Tibial nerve (tissue), 4 donors: ENCODE measurements at places on chromosomes 12 and 14. TPM values are rescaled to one million over a fixed set of nuclear protein-coding genes. Genes with fewer than 3 reads are reported as not detected.

GRCh38 chr12:110705309-110705708, 16.4 kb upstream of the HVCN1 start:
- DNase-seq: no peak

DNA sequence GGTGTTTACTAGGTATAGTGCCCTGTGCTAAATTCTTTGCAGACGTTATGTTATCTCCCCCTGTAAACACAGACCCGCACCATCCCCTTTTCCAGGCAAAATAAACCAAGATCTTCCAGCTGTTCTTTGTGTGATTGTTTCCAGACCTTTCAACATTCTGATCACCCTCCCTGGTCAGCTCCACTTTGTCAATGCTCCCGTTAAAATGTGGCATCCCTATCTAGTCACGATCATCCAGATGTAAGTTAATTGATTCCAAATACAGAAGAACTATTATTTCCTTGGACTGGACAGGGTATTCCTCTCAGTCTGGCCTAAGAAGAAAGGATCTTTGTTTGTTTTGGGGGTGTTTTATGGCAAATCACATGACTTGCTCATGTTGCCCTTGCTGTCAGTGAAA, 127.6 kb upstream of the ARID2 start:
- DNase-seq: no peak

DNA sequence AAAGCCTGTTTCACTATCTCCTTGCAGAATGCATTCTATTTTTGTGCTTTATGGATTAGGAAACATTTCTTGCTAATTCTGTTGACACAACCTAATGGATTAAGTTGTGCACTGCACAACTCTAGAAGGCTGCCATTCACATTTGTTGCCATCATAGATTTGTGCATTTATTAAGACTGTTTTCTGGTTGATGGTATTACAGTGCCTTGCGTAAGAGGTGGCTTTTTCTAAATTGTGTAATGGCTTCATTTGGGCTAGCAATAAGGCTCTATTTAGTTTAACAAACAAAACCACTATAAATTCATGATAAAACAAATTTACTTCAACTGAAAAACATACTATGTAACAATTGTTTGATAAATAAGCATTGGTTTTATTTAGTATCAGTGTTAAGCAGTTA, 175.9 kb downstream of the TRHDE start:
- no peak for DNase-seq

- no peak for DNase-seq
These were observed 890 bp downstream of the SPTLC2 start for GRCh38 chr14:77615361-77616132.

ACRBP gene
- total RNA-seq: 0.30 TPM

- DNase-seq: no peak
These were observed 32.9 kb downstream of the ARID2 start for GRCh38 chr12:45762185-45763110.

DNA sequence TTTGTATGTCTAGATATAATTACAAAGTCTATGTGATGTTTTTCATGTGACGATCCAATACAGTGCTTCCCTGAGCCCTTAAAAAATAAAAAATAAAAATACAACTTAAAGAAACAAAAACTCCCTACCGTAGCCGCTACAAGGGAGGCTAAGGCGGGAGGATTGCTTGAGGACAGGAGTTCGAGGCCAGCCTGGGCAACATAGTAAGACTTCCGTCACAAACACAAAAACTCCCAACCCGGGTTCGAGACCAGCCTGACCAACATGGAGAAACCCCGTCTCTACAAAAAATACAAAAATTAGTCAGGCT, 669 bp upstream of the CDKN3 start:
- DNase-seq: no peak

DNA sequence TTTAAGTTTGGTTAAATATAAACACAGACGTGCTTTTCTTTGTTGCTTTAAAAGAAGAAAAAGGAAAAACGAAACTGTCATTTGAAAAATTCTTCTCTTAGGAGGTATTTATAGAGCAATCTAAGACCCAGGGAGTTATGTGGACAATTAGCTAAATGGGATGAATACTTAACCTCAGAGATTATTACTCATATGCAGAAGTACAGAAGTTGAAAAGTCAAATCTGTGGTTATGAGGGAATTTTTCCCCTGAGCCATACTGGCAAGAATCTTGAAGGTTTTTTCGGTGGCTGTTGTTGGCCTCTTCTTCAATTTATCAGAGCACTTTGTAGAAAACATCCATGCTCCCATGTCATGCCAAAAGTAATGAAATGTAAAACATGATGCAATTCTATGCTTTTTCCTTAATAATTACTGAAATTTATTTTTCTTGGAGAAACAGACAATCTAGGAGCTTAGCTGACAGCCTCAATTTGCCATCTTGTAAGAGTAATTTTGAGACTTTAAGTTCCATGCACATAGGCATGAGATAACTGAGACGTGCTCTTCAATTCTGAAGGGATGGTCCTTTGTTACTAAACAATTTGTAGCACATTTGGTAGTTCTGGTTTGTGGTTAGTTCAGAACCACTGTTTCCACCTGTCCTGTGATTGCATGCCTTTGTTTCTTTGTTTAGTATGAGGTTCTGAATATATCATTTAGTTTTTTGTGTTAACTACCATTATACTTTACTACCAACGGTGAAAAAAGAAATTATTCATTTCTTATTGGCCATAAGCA, 126.6 kb downstream of the BCAT1 start:
- no peak for DNase-seq

- DNase-seq: peak; percentile 60
These were observed 64.5 kb downstream of the TMTC3 start for GRCh38 chr12:88206601-88207000.

GRCh38 chr12:123021688-123022604, 41.5 kb downstream of the ARL6IP4 start:
- no peak for DNase-seq

DNA sequence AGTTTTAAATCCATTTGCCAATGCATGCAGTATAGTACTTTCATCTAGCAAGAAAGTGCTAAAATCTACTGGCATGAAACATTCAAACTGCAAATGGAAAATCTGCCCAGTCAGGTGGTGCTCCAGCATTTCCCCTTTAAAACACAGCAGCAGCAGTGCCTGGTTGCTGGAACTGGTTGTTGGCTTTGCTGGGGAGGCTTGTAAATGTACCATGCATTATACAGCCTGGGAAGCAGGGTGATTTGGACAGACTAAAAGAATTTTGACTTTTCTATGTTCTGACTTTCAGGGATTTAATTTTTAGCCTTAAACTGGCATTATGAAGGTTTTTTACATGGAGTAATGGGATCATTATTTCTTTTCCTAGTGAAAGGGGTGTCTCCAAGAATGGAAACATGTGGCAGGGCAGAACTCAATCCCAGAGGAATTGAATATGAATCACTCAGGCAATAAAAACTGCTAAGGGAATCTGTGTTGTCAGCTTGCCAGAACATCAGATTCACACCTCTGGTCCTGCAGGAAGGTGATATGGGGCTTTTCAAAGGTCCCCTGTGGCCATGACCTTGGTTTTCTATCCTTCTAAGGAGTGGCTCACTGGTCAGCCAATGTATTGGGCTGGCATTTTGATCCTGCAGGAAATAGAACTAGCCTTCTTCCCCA, 9.0 kb upstream of the PAX9 start:
- DNase-seq: no peak

KCNMB4 gene
- total RNA-seq: 31.8 TPM

DNA sequence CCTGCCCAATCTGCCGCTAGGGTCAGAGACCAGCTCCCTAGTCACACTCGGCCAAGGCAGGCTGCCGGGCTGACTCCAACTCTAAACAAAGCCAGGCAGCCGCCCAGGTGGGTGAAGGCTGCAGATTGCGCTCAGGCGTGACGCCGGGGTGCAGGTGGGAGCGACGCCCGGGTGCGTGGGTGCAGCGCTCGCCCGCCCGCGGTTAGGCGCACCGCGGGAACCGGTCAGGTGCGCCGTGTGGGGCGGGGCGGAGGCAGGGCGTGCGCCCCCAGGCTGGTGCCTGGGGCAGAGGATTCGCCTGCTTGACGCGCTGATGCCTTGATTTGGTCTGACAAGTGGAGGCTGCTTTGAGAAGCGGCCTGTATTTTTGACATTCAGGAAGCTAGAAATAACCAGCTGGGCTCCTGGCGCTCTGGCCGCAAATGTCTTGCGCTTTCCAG, 126.7 kb upstream of the HIF1A start:
- DNase-seq: no peak

GRCh38 chr12:116977465-116978380, 67.0 kb downstream of the FBXW8 start:
- DNase-seq: no peak

DNA sequence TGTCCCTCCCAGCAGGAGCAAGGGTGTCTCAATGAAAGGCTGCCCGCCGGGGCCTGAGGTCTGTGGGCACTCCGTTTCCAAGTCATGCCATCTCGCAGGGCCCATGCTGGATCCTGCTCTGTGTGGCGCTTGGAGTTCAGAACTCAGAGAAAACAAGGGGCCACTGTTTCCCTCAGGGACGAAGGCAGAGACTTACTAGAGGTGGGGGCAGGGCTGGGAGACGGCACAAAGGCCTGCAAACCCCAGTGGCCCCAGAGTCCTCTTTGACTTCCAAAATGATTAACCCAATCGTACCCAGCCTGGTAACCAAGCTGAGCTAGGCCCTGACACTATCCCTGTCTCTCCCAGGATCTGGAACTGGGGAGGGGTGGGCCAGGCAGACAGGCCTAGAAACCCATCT, 95.8 kb downstream of the ITPK1 start:
- no peak for DNase-seq

DNA sequence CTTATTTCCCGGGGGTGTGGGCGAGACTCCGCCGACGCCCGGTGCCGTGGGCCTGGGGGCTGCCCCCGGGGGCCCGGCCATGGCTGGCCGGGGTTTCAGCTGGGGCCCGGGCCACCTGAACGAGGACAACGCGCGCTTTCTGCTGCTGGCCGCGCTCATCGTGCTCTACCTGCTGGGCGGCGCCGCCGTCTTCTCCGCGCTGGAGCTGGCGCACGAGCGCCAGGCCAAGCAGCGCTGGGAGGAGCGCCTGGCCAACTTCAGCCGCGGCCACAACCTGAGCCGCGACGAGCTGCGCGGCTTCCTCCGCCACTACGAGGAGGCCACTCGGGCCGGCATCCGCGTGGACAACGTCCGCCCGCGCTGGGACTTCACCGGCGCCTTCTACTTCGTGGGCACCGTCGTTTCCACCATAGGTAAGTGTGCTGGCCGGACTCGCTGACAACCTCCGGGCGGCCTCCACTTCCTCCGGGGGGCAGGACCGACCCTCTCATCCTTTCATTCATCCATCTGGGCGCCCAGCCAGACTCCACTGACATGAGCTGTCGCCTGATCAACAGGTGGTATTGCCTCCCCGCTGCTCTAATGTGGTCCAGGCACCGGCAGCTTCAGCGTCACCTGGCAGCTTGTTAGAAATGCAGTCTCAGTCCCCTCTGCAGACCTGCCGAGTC, 467 bp downstream of the KCNK13 start:
- no peak for DNase-seq

DNA sequence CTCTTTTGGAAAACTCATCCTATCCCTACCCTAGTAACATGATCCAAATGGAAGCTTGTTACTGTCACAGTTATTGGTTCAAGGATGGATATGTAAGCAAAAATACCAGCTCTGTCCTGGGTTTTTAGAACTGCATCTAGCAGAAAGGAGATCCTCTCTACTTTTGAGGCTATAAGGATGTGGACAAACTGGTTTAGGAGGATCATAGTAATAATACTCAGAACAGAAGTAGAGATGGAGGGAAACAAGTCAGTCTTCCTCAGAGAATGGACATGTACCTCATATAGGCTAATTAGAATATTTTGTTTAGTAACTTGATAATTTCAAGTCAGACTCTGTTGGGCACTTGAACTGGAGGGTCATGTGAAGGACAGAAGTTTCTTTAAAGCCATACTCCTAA, 26.6 kb downstream of the FUT8 start:
- DNase-seq: no peak

- DNase-seq: no peak
These were observed 105.1 kb downstream of the BMP4 start for GRCh38 chr14:53851394-53852090.

HEBP1 gene
- 46.2 TPM for total RNA-seq

MCRS1 gene
- 67.2 TPM for total RNA-seq

DNA sequence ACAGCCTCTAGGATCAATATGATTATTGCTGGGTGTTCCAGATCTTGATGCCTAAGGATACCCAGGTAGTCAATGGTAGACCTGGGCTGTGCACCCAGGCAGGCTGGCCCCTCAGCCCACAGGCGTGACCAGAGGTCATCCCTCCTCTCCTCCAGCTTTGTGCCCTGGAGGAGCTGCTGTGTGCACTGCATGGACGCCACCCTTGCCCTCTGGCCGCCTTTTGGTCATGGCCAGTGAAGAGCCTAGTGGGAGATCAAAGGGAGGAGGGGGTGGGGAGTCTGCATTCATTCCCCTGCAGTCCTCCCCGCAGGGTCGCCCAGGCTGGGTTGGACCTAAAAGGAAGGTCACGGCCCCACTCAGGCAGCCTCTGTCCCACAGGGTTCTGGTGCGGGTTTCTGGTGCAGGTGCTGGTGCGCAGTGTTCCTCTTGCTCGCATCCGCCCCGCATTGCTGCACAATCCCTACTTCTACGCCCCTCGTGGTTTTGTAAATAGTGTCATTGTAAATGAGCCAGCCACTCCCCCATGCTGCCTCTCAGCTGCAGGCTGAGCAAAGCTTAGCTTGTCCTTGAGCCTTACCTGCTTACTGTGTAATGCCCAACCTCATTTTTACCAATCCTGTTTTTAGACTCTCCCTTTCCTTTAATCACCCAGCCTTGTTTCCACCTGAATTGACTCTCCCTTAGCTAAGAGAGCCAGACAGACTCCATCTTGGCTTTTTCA, 55.3 kb downstream of the PSMA6 start:
- no peak for DNase-seq

SSTR1 gene
- total RNA-seq: 1.1 TPM

DNA sequence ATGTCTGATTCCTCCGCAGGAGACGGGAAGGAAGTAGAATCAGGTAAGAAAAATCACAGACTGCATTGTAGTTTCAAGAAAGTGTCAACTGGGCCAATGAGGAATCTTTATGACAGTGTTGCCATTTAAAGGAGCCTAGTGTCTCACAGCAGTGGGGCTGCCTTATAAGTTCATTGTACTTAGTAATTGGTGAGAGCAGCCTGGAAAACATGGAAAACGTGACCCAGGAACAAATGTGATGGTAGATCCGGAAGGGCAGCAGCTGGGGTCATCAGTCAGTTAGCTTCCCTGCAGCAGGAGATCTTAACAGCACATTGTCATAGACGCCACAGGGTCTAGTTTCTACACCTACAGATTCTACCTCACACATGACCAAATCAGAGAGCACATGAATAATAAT, 630.0 kb upstream of the LMO3 start:
- DNase-seq: no peak

GRCh38 chr14:69727860-69728259, 39.1 kb upstream of the SRSF5 start:
- no peak for DNase-seq

DNA sequence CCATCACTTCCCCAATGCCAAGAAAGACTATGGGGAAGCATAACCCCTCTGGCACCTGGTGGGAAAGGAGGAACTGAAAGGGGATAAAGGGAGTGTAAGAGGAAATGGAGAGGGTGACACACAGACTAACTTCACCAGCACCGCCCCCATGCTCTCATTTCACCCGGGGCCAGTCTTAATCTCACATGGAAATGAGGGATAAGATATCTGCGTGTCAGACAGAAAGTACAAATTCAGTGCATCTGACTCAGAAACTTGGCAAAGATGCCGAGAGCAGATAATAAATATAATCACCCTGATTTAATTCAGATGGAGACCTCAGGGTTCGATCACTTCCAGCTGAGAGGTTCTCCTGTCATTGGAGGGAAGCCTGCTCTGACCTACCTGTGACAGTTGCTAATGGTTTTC, 191.6 kb downstream of the DUSP6 start:
- no peak for DNase-seq

FAM186B gene
- not detected for total RNA-seq

- DNase-seq: no peak
These were observed 179.6 kb downstream of the SLC35F4 start for GRCh38 chr14:57686304-57686703.

- DNase-seq: no peak
These were observed 492.2 kb downstream of the APAF1 start for GRCh38 chr12:99137124-99137855.
